ENCODE measurements at places on chromosomes 16 and 17.

GRCh38 chr17:279776-280175, 72.8 kb downstream of the RPH3AL start:
- no peak for ATAC-seq

DNA sequence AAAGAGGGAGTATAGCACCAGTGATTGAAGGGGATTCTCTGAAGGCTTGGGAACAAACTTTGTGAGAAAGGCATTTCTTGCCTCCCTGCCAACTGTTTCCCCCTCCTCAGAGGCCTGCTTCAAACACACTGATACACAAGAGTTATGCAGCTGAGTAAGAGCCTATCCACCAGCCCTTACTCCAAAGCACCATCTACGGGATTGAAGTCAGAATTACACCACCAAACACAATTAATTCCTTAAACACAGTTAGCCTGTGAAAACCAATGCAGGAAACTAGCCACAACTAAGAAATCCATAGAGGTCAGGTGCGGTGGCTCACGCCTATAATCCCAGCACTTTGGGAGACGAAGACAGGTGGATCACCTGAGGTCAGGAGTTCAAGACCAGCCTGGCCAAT, 138.3 kb downstream of the SHCBP1 start:
- no peak for ATAC-seq

- peak; percentile 50 for ATAC-seq
Observed at GRCh38 chr16:15993541-15993940, 44.1 kb downstream of the ABCC1 start.

DNA sequence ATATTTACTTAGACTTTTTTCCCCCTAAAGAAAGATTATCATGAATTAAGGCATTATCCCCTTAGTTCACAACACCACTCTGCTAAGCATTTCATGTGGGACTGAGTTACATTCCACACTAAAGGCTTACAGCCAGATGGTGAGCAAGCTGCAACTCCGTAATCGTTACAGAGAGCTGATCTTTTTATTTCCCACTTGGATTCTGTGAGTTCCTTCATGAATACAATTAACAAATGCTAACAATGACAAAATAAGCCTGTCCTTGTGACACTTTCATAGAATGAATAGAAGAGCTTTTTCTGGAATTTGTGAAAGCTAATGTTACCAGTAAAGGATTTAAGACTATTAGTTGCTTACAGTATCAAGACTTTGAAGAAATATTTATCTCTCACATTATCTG, 8.7 kb downstream of the OGFOD1 start:
- ATAC-seq = no peak

- ATAC-seq = no peak
Observed at GRCh38 chr17:44614862-44615261, 41.4 kb upstream of the MEIOC start.

DNA sequence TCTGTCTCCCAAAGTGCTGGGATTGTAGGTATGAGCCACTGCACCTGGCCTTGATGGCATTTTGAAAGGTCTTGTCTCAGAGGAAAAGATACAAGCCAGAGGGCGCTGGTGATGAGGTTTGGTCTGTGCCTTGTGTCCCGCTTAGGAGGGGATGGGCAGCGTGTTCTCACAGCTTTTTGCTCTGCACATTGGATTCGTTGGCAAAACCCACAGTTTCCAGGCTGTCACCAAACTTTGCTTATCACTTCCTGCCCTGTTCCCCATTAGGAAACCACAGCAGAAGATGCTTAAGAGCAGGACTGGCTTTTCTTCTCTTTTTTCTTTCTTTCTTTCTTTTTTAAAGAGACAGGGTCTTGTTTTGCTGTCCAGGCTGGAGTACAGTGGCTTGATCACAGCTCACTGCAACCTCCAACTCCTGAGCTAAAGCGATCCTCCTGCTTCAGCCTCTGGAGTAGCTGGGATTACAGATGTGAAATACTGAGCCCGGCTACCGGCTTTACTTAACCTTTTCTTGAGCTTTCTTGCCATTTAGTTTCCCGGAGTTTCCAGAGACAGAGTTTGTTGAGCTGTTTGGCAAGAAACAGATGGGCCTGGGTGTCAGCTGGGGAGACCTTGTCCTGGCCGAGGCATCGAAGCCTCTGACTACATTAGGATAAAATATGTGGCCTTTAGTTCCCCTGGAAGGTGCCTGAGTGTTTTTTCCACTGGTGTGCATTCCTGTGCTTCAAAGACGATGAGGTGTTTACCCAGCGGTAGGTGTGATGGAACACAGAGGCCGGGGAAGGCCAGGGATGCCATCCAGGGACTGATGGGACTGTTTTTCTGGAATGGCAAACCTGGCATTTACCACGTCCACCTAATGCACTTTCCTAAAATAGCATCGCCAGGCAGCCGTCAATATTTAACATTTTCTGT, 112.9 kb downstream of the ABCC1 start:
- peak; percentile 23 for ATAC-seq

- no peak for ATAC-seq
Observed at GRCh38 chr17:74408815-74409214, 23.1 kb upstream of the GPRC5C start.

DNA sequence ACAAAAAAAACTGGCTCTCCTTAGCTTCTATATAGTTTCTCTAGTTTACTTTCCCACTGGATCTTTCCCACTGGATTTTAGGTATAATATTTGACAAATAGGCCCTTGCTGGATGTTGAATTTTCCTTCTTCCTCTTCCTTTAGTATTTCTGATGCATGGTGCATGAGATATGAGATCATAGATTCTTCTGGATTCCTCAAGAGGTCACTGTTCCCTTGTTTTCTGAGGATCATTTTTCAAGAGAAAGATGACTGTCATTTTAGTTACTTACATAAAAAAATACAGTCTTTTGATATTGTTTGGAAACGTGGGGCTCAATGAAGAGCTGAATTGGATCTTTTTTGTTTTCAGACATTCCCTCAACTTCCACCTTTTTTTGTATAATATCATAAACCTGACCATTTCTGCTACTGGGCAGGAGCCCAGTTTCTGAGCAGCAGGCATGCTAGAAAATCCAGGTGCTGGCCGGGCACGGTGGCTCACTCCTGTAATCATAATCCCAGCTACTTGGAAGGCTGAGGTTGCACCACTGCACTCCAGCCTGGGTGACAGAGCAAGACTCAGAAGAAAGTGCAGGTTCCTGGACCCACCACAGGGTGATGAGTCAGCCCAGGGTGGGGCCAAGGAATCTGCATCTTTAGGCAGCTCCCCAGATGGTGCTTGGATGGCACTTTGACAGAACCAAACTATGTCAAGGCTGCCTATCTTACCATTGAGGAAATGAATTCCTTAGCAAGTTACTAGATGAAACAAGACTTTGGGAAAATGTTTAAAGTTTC, 70.3 kb downstream of the SDR42E1 start:
- ATAC-seq = peak; percentile 38

DNA sequence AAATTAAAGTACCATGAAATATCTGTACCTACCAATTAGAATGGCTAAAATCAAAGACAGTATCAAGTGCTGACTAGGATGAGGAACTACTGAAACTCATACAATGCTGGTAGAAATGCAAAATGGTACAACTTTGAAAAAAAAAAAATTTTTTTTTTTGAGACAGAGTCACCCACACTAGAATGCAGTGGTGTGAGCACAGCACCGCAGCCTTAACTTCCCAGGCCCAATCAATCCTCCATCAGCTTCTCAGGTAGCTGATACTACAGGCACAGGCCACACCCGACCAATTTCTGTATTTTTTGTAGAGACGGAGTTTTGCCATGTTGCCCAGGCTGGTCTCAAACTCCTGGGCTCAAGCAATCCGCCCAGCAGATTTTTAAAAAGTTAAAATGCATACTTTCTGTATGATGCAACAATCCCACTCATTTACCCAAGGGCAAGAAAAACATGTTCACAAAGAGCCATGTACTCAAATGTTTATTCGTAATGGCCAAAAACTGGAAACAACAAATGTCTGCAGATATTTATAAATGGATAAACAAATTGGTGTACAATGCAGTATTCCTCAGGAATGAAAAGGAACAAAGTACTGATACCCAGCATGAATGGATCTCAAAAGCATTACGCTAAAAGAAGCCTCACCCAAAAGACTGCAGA, 8.7 kb downstream of the SMURF2 start:
- no peak for ATAC-seq

DNA sequence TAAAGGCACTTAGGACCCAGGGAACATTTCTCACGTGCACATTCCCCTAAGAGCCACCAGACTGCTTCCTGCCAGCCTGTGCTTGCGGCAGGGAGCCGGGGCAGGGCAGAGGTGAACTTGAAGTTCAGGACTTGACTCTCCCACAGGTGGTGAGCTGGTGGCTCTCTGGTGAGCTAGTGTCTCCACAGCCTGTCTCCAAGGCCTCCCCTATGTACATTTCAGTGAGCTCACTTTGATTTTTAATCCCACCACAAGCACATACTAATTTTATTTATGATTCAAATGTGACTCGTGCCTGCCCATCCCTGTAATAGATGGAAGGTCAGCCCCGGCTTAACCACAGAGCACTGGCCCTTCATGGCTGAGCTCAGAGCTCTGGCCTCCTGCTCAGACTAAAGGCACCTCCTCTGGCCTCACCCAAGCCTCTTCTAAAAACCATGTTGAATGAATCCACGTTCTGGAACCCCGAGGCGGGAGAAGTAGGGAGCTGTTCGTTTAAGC, 9.2 kb downstream of the SNN start:
- ATAC-seq = no peak

DNA sequence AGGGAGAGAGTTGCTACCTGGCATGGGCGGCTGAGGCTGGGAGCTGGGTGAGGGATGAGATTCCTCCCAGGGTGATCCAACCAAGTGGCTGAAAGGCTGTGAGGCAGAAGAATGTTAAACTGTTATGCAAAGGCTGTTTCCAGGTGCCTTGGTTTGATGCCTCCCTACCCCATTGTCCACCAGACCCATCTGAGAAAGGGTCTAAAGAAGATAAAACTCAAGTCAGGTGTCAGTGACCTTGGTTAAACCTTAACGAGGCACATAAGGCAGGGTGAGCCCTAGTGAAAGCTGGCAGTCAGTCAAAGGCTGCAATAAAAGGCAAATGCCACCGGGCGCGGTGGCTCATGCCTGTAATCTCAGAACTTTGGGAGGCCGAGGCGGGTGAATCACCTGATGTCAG, 23.8 kb downstream of the LDHD start:
- no peak for ATAC-seq

DNA sequence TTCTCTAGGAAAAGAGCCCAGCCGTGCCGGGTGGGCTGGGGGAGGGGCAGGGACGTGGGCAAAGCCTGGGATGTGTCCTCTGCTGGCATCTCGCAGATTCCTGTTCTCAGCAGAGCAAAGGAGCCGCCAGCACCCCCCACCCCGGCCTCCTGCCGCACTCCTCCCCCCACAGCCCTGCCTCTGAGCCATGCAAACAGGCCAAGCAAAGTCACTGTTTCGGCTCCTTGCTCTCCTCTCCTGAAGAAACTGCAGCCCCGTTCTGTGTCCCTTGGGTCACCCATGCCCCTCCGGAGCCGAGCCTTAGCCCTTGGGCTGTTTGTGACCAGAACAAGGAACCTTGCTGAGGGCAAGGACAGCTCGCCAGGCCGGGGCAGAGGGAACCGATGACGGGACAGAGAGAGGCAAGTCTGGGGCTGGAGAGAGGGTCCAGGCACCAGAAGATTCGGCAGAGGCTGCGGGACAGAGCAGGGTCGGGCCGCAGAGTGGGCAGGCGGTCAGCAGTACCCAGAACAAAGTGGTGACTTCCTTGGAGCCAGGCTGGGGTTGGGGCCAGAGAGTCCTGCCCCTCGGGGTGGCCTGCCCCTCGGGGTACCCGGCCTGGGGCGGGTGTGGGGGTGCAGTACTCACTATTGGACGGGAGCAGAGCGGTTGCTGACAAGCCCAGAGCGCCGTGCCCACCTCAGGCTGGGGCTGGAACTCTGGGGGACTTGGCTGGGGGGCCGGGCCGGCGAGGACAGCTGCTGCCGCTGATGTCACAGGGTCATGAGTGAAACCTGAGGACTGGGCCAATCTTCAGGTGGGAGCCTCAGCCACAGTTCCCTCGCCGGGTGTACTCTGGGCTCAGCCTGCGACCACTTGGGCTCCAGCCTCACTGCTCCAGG, 9.2 kb upstream of the PRR29 start:
- no peak for ATAC-seq

DNA sequence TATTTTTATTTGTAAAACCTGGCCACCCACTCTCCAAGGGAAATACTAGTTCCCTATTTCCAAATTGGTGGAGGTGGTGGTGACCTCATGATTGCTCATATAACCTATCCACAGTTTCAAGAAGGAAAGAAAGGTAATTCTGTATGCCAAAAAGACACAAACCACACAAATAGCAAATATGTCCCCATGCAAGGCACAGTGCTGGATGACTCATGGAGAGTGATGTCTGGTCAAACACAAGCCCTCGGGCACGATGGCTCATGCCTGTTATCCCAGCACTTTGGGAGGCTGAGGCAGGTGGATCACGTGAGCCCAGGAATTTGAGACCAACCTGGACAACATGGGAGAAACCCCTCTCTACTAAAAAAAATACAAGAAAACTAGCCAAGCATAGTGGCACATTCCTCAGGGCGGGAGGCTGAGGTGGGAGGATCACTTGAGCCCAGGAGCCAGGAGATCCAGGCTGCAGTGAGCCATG, 64.2 kb downstream of the GNA13 start:
- ATAC-seq = peak; percentile 83

DNA sequence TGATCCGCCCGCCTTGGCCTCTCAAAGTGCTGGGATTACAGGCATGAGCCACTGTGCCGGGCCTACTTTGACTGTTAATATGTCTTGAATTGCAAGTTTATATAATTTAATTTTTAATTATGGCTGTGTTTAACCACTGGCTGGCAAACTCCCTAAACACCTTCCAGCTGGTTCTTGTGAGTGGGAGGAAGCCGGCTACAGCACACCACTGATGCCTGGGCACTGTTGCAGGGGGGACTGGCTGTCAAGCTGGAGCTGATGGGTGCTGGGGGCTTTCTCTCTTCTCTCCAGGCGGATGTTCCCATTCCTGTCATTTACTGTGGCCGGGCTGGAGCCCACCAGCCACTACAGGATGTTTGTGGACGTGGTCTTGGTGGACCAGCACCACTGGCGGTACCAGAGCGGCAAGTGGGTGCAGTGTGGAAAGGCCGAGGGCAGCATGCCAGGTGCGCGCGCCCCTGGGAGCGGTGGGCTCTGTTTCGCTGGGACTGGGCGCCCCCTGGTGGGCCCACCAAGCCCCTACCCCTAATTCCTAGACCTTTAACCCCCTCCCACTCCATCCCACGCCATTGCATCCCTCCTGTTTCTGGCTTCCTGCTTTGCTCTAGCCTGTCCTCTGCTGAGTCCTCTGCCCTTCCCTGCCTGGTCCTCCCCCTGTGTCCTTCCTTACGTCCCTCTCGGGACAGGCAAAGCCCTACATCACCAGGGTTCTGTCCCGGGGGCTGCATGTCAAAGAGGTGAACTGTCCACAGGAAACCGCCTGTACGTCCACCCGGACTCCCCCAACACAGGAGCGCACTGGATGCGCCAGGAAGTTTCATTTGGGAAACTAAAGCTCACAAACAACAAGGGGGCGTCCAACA, 9.5 kb downstream of the TBX21 start:
- ATAC-seq = peak; percentile 38

DNA sequence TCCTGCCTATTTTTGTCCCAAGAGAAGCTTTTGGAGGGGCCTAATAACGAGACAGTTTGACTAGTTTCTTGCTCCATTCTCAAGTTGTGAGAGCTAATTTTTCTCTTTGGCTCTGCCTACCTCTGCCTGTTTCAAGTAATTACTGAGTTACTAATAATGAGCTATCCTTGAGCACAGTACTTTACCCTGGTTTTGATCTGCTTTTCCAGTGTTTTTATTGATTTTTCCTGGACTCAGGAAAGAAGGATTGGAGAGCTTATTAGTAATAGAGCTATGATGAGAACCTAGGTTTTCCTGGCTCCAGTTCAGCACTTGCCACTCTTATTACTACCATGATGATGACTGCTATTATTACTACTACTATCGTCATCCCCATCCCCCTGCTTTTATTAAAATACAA, 106.7 kb downstream of the HS3ST3B1 start:
- ATAC-seq = no peak

Measured in activated T-helper 17 cell treated with anti-CD3 and anti-CD28 coated beads, Interleukin-2, amount 50 U/mL, for 72 hours (primary cell).